Stimulated activated CD4-positive, alpha-beta T cell treated with anti-CD3 and anti-CD28 coated beads, Interleukin-2, amount 100 ng/mL, for 4 hours (primary cell): ENCODE measurements at places on chromosomes 7 and 10.

GRCh38 chr7:158449942-158450341 lies 137.7 kb downstream of the PTPRN2 start:
- no peak for DNase-seq

- DNase-seq: no peak
Measured at GRCh38 chr7:74286131-74286530, 3.1 kb upstream of the CLIP2 start.

DNA sequence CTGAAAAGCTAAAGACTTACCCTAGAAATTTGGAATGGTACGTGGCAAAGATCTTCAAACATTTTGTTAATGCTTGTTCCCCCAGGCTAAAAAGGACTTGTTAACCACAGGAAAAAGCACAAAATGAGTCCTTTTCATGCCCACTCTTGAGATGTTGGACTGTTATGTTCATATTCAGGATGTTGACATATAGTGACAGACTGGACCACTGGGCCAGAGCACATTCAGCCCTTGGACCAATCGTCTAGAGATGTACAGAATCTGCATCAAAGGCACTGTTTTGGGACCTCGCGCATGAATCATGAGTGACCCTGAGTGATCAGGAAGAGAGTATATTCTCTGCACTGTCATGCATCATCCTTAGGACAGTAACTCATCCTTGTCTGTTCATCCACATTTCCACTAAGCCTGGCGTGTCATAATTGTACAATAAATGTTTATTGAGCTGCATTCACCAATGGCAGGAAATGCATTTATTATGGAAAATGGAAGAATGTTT lies 25.3 kb downstream of the TARP start:
- no peak for DNase-seq

GRCh38 chr7:151057506-151057988 lies at the start of gene CDK5:
Gene CDK5 (minus strand): TSS chr7:151057897. CDS start chr7:151057848, 49 bp downstream.
- no peak for DNase-seq

GRCh38 chr7:115249080-115249479 lies 327.2 kb downstream of the MDFIC start:
- no peak for DNase-seq

- no peak for DNase-seq
Measured at GRCh38 chr7:261341-262250, 28.4 kb upstream of the FOXL3 start.

DNA sequence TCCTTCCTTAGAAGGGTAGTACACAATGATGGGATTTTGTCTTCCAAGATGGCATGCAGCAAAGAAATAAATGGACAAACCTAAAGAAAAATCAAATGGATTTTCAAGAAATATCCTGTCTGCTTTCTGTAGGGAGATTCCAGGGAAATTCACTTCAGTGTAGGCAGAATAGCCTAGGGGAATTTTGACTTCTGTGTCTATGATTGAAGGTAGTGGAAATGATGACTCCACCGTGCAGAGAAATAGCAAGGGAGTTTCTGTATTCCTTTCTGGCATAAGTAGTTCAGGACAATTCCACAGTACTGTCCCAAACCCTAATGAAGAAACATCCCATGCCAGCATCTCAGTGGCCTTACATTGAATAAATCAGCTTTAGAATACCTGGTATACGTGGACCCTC lies 9.5 kb downstream of the ATOH7 start:
- DNase-seq: no peak

- DNase-seq: no peak
Measured at GRCh38 chr7:2399848-2400587, 3.4 kb upstream of the CHST12 start.

- DNase-seq: no peak
Measured at GRCh38 chr7:91352091-91352490, 87.9 kb downstream of the FZD1 start.

- no peak for DNase-seq
Measured at GRCh38 chr7:126685596-126685995, 567.1 kb downstream of the GRM8 start.

- no peak for DNase-seq
Measured at GRCh38 chr10:11168423-11169090, 150.9 kb downstream of the CELF2 start.

GRCh38 chr10:7401156-7401555 lies 9.7 kb downstream of the SFMBT2 start:
- no peak for DNase-seq

DNA sequence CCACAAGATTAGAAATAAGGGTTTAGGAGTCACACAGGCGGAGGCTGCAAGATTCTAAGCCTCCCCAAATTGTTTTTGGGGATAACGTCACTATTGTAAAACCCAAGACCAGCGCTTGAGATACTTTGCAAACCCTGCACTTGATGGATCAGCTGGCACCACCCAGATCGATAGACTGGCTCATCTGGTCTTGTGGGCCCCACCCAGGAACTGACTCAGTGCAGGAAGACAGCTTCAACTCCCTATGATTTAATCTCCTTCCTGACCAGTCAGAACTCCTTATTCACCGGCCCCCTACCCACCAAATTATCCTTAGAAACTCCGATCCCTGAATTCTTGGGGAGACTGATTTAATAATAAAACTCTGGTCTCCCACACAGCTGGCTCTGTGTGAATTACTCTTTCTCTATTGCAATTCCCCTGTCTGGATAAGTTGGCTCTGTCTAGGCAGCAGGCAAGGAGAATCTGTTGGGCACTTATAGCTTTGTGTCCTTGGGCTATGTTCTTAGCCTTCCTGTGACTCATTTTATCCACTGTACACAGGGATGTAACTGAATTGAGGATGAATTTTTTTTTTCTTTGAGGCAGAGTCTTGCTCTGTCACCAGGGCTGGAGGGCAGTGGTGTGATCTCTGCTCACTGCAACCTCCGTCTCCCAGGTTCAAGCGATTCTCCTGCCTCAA lies 64.4 kb upstream of the CARD11 start:
- no peak for DNase-seq

GRCh38 chr10:84607044-84607443 lies 278.7 kb downstream of the CCSER2 start:
- no peak for DNase-seq

DNA sequence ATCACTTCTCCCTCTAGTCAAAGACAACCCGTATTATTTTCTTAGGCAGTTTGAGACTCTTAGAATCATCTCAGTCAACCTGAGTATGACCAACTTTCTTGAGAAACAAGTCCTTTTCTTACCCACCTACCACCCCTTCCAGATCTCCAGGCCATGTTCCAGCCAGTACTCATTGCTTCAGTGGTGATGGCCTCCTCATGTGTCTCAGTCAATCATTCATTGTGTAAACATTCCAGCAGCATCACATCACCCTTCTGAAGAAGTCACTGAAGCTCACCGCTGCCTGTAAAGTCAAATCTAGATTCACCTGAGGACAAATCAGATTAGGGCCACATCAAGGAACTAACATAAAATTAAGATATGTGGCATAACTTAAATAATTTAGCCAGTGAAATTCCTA lies 467.2 kb upstream of the NRP1 start:
- DNase-seq: no peak

DNA sequence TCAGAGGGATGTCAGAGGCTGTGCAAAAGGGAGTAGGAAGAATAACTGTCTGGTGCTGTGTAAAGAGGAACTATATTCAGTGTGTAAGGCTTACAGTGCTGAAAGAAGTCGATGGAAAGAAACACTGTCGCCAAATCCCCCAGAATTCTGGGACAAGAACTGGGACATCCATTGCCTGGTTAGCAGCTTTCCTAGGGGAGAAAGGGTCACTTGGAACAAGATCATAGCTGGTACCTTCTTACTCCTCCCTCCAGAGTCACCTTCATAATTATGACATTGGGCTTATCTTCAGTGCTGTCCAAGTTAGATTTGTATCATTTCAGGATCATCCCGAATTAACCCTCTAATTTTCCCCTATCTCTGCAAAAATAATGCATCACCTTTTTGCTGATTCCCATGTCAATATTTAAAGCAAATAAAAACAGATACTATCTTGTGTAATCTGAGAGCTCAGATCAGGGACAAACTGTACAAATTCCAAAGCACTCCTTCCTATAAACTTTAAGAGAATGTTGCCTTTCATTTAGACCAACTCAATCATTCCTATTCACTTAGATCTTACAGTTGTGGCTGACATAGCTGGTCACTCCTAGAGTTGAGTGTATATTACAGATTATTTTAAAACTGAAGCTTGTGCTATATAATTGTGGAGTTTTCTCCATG lies 96.5 kb downstream of the DNAH11 start:
- no peak for DNase-seq

GRCh38 chr10:110141871-110142635 lies 65.4 kb upstream of the MXI1 start:
- no peak for DNase-seq

DNA sequence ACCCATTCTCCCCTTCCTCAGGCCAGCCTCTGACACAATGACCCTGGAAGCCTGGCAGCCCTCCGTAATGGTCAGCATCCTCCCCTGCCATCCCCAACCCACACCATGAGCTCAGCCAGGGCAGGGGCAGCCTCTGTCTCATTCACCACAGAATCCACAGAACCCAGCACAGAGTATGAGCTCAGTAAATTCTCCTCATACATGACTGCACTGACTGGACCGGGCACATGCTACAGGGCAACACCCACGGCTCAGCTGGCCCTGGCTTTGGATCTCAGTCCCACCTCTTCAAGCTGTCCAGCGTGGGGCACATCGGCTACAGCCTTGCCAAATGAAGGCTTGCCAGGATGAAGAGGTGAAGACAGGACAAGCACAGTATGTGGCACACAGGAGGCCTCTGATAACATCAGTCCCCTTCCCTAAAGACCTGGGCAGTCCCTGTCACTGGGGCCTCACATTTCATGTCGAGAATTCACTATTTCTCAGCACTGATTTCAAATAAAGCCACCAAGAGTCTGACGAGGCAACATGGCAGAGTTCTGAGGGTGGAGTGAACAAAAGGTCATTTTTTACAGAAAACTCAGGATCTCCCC lies 7.9 kb downstream of the GPRIN2 start:
- DNase-seq: no peak

DNA sequence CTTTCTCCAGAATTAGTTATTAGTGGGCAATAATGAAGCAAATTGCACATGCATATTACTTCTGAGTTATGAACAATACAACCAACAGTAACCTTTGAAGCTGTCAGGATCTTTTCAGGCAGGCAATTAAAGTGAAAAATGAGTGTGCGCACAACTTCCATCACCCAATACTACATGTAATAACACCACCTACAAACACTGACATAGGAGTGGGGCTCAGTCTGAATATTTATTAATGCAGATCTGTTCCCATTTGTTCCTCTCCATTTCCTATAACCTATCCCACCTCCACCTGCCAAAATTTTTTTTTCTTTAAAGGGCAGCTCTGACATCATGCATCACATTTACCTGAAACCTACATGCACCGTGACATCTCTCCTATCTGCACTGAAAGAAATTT lies 177.2 kb downstream of the JAZF1 start:
- no peak for DNase-seq

GRCh38 chr7:101624246-101625001 lies 4.7 kb downstream of the MYL10 start:
- no peak for DNase-seq

DNA sequence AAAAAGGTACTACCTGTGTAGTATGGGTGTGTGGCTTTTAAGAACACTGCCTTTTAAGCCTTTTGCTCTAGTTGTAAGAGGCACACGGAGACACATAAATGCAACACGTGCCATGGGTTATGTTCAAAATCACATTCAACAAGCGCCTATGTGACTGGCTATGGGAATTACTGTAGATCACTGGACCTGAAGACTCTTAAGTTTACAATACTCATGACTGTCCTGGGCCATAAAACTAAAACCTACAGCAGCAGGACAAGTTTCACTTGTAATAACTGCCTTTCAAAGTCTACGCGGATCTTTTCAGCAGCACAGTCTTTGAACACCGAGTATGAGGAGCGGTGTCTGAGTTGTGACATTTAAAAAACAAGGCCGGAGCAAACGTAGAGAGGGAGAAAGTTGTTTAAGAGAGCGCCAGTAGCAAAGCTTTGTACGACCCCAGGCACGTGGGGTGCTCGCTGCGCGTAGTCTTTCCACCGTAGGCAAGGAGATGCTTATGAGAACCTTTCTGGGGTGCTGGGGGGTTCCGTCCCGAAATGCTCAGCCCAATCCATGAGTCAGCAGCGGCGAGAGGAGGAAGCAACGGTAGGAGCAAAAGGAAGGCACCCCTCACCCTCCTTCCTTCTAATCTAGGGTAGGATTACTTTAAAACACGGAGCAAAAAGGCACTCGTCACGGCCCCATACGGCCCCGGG lies 662 bp downstream of the DNAJC2 start:
- peak; percentile 39 for DNase-seq

DNA sequence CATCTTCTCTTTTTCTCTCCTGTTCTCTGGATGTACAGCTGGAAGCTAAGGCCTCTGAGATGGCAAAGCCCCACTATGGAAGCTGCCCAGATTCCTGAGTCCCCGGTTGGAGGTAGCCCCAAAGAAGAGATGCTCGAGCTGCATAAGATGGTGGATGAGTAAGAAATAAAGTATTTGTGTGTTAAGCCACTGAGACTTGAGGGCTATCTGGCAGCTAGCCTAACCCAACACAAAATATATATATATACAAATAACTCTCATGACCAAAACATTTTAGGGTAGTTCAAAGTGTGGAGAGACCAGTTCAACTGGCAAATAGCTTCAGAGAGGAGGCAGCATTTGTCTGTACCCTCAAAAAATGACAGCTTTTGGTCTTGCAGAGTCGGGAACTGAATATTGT lies 72.4 kb upstream of the PDE1C start:
- DNase-seq: no peak
